ENCODE measurements at places on chromosomes 2 and 18. TPM values are rescaled to one million over a fixed set of nuclear protein-coding genes. Genes with fewer than 3 reads are reported as not detected.

- no peak for DNase-seq
These were observed 15.5 kb upstream of the MC5R start for GRCh38 chr18:13808294-13809042.

DNA sequence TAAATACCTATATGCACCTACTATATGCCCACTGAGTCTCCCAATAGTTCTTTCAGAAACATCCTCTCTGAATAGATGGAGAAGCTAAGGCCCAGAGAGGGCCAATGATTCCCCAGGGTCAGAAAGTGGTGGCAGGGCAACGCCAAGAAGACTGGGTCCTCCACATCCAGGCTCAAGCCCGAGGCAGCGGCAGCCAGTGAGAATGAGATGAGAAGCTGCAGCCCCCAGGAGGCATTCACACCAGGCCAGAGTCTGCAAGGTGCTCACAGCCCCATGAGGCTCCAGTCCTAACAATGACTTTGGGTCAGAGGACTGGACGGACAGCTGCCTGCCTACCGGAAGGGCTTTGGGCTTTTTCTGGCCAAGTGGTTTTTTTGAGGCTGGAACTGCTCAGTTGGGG is 3.5 kb downstream of the TEX261 start:
- DNase-seq: no peak

GRCh38 chr2:169771021-169771420 is 27.6 kb upstream of the SSB start:
- no peak for DNase-seq

DNA sequence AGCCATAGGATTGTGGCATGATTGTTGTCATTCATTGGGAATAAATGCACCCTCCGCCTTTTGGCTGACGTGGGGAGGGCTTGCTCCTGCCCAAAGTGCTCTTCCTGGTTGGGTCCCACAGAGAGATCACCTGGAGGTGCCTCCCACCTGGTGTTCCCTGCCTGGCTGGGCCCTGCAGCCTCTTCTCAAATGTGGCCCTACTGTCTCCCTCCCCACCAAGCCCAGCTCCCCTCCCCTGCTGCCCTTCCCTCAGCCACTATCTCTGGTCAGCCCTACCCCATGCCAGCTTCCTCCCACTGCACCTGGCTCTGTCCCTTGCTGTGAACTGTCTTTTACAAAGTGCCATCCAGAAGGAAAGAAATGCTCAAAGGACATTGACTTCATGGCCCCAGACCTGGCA is 173.4 kb downstream of the GLI2 start:
- no peak for DNase-seq

- peak; percentile 54 for DNase-seq
These were observed at the start of gene SLC30A3 for GRCh38 chr2:27262379-27263286. Gene SLC30A3, minus strand, starts transcription at chr2:27263047. Its CDS starts 141 bp downstream, at chr2:27262906.

- DNase-seq: no peak
These were observed 4.0 kb upstream of the GPBAR1 start for GRCh38 chr2:218256612-218257350.

The POU3F3 gene
- total RNA-seq: not detected

- no peak for DNase-seq
These were observed 1548.4 kb upstream of the TMEFF2 start for GRCh38 chr2:193743089-193743488.

- DNase-seq: no peak
These were observed 68.8 kb downstream of the LBH start for GRCh38 chr2:30300122-30300455.

The IL36A gene
- total RNA-seq: not detected

GRCh38 chr2:73821669-73822068 is 7.1 kb upstream of the STAMBP start:
- no peak for DNase-seq

GRCh38 chr18:59360381-59360780 is 1.3 kb upstream of the LMAN1 start:
- no peak for DNase-seq

- no peak for DNase-seq
These were observed 42.2 kb upstream of the IL1RL1 start for GRCh38 chr2:102269200-102269524.

DNA sequence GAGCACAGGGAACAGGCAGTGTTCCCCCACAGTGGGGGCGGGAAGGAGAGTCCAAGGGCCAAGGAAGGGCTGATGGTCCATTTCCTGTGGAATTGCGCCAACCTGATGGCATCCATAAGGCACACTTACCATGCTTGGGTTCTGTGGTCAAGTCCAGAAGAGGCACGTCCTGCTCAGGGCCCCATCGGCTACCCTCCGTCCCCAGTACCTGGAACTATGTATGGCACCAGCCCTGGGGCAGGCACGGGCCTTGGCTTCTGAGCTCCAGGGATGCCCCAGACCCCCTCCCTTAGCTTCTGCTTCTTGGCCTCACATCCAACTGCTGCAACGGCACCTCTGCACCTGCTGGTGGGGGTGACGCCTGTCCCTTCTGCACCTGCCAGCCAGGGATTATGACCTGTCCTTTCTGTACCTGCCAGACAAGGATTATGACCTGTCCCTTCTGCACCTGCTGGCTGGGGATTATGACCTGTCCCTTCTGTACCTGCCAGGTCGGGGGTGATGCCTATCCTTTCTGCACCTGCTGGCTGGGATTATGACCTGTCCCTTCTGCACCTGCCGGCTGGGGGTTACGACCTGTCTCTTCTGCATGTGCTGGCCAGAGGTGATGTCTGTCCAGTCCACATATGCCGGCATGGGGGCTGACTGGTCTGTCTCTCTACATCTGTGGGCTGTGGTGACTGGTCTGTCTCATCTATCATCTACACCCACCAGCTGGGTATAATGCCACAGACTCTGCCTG is 45.4 kb upstream of the SNTG2 start:
- no peak for DNase-seq

The VSNL1 gene
- not detected for total RNA-seq

DNA sequence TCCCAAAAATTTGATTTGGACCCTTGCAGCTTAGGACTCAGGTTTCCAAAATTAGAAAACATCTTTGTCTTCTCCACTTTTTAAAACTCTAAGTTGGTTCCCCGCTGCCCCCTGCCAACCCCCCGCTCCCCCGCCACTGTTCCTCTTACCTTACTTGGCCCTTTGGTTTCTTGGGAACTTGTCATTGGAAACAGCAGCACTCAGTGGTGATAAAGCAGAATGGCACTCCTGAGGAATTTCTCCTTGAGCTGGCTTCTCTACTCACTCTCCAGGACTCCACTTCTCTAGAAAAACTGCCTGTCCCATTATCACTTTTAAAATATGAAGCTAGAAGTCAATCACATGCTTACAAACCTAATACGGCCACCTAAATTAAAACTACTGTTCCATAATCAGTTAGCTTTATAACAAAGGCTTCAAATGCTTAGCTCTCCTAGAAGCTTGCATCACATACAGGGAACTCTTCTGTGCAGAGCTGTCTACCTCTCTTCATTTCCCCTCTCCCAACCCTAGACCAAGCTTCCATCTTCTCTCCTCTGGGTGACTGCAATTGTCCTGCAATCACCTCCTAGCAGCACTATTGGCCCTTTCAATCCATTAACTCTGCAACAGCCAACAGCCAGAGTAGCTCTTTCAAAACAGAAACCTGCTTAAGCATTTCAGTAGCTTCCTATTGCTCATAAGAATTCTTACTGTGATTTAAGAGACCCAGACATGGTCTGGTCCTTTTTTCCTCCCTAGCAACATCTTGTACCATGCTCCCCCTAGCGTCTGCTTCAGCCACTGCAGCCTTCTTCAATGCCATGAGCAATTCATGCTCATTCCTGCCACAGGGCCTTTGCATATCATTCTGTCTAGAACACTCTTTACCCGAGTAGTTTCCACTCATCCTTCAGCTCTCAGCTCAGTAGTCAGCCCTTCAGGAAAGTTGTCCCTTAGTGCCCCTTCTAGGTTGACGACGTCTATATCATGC is 15.2 kb upstream of the PLEKHM3 start:
- peak; percentile 39 for DNase-seq

DNA sequence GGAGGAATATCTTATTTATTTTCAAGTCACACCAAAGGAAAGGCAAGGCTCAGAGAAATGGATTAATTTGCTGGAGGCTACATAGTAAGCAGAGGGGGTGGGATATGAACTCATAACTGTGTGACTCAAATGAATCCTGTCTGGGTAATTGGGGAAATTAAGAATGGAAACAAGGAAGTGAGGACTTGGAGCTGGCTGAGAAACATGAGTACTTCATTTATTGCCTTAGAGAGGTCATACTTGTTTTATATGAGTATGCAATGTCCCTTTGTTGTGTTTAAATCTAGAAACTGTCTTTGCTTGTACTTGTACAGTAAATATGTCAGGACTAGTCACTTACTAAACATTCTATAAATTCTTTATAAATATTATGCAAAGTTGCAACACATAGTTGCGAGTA is 2166.7 kb upstream of the PIK3C3 start:
- no peak for DNase-seq

GRCh38 chr2:162821176-162821575 is 17.4 kb downstream of the KCNH7 start:
- no peak for DNase-seq

GRCh38 chr18:42649331-42650035 is 466.0 kb downstream of the RIT2 start:
- DNase-seq: no peak

- no peak for DNase-seq
These were observed 1024.8 kb downstream of the TSN start for GRCh38 chr2:122780251-122780650.

GRCh38 chr2:46796843-46797625 is 118.6 kb downstream of the MCFD2 start:
- no peak for DNase-seq

DNA sequence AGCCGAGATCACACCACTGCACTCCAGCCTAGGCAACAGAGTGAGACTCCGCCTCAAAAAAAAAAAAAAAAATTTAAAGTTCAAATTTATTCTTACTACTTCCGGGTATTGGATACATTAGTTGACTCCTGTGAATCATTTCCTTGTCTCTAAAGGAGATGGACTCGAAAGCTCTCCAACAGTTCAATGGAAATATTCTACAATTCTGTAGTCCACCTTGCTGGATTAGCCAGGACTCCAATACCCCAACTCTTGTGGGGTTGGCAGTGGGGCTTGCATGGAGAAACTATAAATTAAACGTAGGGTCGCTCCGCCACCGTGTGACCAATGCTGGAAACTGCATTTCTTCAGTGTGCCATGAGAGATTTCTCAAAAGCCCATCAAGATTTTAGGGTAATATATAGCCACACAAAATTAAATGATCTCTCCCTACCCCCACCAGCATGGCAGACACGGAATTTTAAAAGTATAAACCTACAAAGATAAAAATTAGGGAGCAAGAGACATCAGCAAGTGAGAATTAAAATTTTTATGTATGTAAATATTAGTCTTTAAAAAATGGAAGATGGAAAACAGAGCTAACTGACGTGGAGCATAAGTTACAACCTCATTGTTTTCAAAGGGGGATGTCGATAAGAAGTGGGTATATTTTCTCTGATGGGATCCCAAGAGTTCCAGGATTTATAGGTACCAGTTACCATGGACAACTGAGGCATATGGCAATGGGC is 27.8 kb upstream of the GAREM2 start:
- DNase-seq: peak; percentile 27

- peak; percentile 31 for DNase-seq
These were observed 5.7 kb upstream of the GPR35 start for GRCh38 chr2:240619506-240620148.

The EFHD1 gene
- 0.33 TPM for total RNA-seq

DNA sequence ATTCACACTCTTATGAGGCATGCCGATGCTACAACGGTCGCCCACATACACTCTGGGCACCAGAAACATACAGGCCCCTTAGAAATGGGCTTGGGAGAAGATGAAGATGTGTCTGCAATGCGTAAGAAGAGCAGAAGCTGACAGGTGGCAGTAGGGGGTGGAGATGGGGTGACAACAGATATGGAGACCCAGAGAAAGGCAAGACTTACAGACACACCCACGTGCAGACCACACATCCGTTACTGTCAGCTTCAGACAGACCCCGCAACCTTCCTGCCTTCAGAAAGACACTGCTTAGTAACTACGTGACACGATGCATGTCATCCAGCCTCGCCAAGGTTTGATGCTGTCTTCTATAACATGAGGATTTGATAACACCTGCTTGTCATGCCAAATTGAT is 89.5 kb downstream of the ZFP36L2 start:
- DNase-seq: peak; percentile 93

DNA sequence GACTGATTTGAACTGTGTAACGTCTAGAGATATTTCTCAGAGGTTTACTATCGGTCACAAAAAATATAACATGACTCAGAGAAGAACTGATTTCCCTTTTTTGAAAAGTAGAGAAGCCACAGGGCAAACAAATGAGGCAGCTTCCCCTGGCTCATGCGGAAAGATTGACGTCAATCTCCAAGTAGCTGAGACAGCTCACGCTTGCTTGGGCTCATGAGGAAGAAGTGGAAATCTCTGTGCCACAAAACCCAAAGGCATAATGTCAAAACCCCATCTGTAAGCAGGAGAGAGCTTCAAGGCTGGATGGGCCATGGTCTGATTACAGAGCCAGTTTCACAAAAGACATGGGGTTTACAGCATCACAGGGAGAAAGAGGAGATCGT is 188.1 kb downstream of the ARL4C start:
- peak; percentile 37 for DNase-seq

GRCh38 chr18:74146756-74147155 is 878 bp downstream of the FBXO15 start:
- DNase-seq: no peak

GRCh38 chr18:33951031-33951430 is 273.7 kb downstream of the NOL4 start:
- no peak for DNase-seq

All from CD8-positive, alpha-beta memory T cell (primary cell).